ENCODE measurements at places on chromosomes 3 and 15.

GRCh38 chr3:62003835-62004234 lies 369.5 kb downstream of the FEZF2 start:
- no peak for DNase-seq

DNA sequence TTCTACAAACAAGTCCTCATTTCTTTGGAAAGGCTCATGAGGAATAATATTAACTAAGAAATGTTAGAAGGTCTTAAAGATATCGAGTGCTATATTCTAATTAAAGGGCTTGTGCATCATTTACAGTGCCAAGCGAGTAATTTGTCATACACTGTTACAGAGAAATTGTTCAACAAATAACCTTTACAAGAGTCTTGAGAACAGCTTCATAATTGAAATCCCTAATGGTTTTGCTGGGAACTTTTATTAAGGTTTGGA lies 209.5 kb downstream of the MECOM start:
- no peak for DNase-seq

DNA sequence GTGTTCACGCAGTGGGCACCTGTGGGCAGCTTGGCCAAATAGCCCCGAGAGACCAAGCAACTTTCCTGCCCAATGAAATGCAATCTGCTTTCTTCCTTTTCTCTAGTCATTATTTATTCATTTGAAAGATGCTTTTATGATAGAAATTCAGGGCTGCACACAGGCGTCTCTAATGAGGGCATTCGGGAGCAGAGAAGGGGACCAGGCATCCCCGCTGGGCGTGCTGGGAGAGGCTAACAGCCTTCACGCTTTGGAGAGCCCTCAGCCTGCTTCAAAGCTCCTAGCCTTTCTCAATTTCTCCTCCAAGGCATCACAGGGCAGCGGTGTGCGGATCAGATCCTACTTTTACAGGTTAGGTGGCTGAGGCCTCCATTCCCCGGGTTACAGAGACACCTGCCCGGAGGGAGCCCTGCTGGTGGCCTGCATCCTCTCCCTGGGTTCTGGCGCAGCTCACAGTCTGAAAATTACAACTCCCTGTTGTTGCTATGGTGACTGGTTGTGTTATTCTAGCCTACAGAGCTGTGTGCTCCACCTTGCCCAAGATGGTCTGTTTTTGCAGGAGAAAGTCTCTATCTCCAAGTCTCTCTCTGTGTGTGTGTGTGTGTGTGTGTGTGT lies 21.8 kb upstream of the KLF13 start:
- DNase-seq = no peak

GRCh38 chr15:23671481-23671880 lies 15.6 kb downstream of the NDN start:
- no peak for DNase-seq

DNA sequence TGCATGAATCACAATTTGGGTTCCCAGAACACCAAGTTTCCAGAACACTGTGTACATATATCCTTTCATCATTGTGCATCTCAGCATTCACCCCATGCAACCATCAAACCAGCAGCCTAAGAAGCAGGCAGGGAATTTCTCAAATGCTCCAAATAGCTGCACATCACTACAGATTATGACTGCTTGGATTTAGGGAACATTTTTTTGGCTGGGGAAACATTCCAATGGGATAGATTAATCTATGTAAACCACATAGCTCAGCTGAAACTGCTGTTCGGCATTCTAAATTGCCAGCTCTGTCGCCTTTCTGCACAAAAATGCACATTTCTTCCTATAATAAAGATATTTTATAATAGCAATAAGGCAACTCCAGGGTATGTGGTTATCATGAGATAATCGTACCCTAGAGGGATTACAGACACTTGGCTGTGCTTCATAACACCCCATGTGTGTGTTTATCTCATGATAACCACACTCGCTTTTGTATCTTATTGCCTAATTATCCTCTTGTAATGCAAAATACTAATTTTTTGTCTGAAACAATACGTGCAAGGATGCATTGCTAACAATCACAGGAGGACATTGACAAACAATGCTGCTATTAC lies 483.7 kb upstream of the DPH6 start:
- no peak for DNase-seq

- DNase-seq = no peak
Measured at GRCh38 chr3:49529567-49529966, 24.7 kb upstream of the BSN start.

DNA sequence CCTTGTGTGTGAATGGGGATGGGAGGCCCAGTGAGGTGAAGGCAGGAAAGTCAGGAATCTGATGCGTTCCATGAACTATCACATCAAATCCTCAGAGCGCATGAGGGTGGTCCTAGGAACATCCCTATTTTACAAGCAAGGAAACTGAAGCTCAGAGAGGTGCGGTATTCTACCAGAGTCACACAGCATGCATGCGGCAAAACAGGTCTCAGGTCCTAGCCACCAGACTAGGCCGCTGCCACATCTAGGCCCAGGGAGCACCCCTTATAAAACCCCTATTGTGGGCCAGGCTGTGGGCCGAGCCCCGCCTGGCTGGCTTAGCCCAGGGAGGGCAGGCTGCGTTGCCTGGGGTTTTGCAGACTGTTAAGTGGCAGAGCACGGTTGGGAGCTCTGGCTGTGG lies 17.9 kb upstream of the GRIP2 start:
- DNase-seq = no peak
